Stimulated activated CD4-positive, alpha-beta T cell treated with anti-CD3 and anti-CD28 coated beads, Interleukin-2, amount 100 ng/mL, for 4 hours (primary cell): ENCODE measurements at places on chromosomes 2 and 18.

- no peak for DNase-seq
These were observed 7.5 kb upstream of the DLX2 start for GRCh38 chr2:172109988-172110811.

DNA sequence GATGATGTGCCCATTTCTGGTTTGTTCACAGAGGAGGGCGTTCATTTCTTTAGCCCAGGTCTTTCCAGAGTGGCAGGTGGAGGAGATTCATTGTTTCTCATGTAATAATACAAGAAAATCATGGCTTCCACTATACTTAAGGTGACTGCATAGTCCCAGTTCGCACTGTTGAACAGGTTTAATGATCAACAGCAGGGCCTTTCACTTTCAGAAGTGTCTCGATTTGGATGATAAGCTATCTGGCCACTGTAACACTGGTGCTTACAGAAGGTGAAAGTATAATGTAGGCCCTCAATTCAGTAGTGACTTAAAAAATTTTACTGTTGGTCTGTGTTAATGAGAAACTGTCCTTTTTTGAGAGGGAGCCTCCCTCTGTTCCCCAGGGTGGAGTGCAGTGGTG is 1.4 kb downstream of the RMC1 start:
- DNase-seq: no peak

GRCh38 chr18:13112982-13113381 is 105.6 kb upstream of the LDLRAD4 start:
- no peak for DNase-seq

DNA sequence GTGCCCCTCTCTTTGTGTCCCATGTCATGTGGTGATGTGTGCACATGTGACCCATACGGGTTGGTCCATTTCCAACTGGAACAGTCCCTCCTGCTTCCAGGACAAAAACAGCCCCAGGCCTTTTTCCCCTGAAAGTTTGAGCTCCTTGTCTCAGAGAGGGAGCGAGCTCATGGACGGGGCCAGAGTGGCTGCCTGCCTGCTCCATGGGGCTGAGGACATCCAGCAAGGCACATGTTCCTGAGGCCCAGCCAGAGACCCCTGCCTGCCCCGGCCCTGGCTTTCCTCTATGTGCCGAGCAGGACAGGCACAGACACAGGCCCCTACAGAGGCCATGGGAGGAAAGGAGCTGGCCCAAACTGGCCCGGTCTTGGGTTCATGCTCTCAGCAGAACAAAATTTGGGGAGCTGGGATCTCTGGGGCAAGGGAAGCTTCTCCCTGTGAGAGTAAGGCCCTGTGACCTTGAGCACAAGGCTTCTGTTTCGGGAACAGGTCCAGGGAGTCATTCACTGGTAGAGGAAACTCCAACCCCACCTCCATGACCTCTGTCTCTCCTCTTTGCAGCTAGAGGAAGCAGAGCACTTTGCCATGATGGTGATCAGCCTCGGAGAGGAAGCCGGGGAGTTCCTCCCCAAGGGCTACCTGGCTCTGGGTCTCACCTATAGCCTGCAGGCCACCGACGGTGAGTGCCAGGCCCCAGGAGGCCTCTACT is 105.8 kb upstream of the MCFD2 start:
- DNase-seq: no peak

GRCh38 chr2:235005603-235006259 is 53.9 kb downstream of the SH3BP4 start:
- no peak for DNase-seq

- DNase-seq: no peak
These were observed 3.9 kb downstream of the MAPRE2 start for GRCh38 chr18:35045121-35045520.

- no peak for DNase-seq
These were observed 119.3 kb downstream of the GLI2 start for GRCh38 chr2:120854766-120855530.

DNA sequence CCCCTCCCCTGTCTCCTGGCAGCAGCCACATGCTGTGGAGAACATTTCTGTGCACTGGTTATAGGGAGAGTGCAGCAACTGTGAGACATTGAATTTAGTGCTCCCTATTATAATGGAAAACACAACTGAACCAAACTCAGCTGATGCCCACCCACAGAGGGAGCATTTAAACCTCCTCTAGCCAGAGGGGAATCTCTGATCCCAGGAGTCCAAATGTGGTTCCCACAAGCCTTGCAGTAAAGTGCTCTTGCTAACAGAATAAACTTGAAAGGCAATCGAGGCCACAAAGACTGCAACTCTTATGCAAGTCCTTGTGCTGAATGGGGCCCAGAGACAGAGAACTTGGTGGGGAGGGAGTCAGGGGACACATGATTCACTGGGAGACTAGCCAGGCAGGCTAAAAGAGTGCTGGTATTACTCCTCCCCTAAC is 638.8 kb upstream of the VRK2 start:
- no peak for DNase-seq

GRCh38 chr2:24914713-24915112 is 5.3 kb downstream of the ADCY3 start:
- no peak for DNase-seq

DNA sequence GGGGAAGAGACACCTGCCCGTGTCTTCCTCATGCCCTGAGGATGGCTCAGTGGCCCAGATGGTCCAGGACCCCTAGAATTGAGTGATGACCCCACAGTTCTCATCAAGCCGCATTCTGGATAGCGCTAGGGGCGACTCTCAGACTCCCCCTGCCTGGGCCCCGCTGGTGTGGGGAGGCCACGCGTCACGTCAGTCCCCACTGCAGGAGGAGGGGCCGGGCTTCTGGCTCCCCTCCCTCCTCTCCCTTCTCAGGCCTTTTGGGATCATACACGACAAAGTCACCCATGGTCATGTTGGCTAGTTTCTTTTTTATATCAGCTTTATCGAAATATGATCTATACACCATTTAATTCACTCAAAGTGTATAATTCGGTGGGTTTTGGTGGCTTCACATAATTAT is 61.5 kb downstream of the NFATC1 start:
- DNase-seq: no peak
